ENCODE measurements at places on chromosomes 7 and 10. TPM values are rescaled to one million over a fixed set of nuclear protein-coding genes. Genes with fewer than 3 reads are reported as not detected.
A peak's percentile ranks its signal among the peaks of the same experiment; 100 is the strongest.

Gene LEP
- 0.23 TPM for total RNA-seq

Gene RNF133
- 0.63 TPM for total RNA-seq

Gene PRF1
- 1.9 TPM for total RNA-seq

Gene TAF3
- total RNA-seq, result 13.4 TPM

DNA sequence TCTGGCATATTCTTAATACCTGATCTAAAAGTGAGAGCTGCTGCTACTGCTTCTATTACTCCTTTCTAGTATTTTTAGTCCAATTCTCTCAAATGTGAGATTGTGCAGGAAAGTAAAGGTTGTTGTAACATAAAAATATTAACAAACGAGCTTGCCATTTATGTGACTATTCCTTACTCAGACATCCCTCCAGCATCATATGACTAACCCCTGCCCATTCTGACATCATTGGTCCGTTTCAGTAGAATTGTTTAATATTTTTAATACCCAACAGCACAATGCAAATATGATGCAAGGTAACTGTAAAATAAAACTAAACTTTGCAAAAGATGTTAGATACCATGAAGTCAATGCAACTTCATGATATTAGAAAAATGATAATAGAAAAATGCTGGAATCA lies 83.6 kb downstream of the CFAP58 start:
- no peaks in the 10 kb centered on the region for H3K36me3 ChIP-seq
- DNase-seq, result no peak
- H3K27me3 ChIP-seq, result no peaks in the 10 kb centered on the region
- H3K4me1 ChIP-seq, result no peaks in the 10 kb centered on the region
- H3K27ac ChIP-seq, result no peak overlapping the region

GRCh38 chr7:17781491-17782215 lies 158.6 kb downstream of the SNX13 start:
- no peak for DNase-seq
- no peaks in the 10 kb centered on the region for H3K27me3 ChIP-seq
- H3K27ac ChIP-seq, result no peak overlapping the region
- no peaks in the 10 kb centered on the region for H3K36me3 ChIP-seq
- peaks cover 5% of the 10 kb centered on the region for H3K4me1 ChIP-seq

- H3K36me3 ChIP-seq, result no peaks in the 10 kb centered on the region
- no peaks in the 10 kb centered on the region for H3K4me1 ChIP-seq
- no peaks in the 10 kb centered on the region for H3K27me3 ChIP-seq
- H3K27ac ChIP-seq, result no peak overlapping the region
- no peak overlapping the region for H3K4me3 ChIP-seq
Measured at GRCh38 chr10:50286996-50287803, 35.9 kb upstream of the ASAH2 start.

- no peaks in the 10 kb centered on the region for H3K36me3 ChIP-seq
- H3K4me3 ChIP-seq, result no peak overlapping the region
- no peaks in the 10 kb centered on the region for H3K27me3 ChIP-seq
- no peak overlapping the region for H3K27ac ChIP-seq
- peak; percentile 8 for DNase-seq
Measured at GRCh38 chr7:157703534-157704195, 366.9 kb downstream of the DNAJB6 start.

DNA sequence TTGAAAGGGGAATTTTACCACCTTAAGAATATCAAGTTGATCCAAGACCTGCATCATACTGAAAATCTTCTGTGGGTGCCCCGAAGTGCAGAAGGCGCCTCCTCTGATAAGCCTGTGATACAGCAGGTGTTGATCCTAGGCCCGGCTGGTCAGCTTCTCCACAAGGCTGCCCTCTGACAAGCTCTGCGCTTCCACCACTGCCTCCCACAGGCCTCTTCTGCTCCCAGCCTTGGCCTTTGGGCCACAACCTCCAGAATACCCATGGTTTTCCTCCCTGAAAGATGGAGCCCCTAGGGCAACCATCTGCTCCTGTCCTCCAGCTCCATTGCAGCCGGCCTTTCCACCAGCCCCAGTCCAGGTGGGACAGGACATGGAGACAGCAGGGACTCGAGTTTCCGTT lies 5.6 kb upstream of the OGDHL start:
- no peaks in the 10 kb centered on the region for H3K27me3 ChIP-seq
- H3K36me3 ChIP-seq, result no peaks in the 10 kb centered on the region
- DNase-seq, result no peak
- H3K4me1 ChIP-seq, result no peaks in the 10 kb centered on the region

- no peak overlapping the region for H3K4me3 ChIP-seq
- no peaks in the 10 kb centered on the region for H3K36me3 ChIP-seq
- H3K4me1 ChIP-seq, result peaks cover 35% of the 10 kb centered on the region
Measured at GRCh38 chr10:110833234-110833940, 38.3 kb upstream of the PDCD4 start.

DNA sequence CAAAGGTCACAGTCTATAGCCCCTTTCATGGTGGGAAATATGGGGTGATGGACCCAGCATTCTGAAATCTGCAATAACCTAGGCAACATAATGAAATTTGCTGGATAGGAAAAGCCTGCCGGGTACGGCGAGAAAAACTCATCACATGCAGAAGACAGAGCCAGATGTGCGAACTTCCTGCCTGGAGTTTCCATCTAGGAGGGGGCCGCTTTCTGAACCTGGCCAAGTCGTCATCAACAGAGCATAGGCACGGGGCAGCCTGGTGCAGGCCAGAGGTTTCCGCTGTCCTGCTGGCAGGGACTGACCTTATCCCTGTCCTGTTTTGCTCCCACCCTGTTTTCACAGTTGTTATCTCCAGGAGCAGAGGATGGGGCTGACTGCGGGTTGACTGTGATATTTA lies 27.4 kb downstream of the CCDC3 start:
- no peak overlapping the region for H3K27ac ChIP-seq
- DNase-seq, result no peak
- H3K4me3 ChIP-seq, result no peak overlapping the region
- no peaks in the 10 kb centered on the region for H3K27me3 ChIP-seq
